Stimulated activated CD4-positive, alpha-beta T cell treated with anti-CD3 and anti-CD28 coated beads, Interleukin-4, amount 100 ng/mL, for 4 hours (primary cell): ENCODE measurements at places on chromosomes 16 and 17.
A peak's percentile ranks its signal among the peaks of the same experiment; 100 is the strongest.

GRCh38 chr17:17050346-17051345 is 8.4 kb downstream of the MPRIP start:
- DNase-seq, result no peak

- no peak for DNase-seq
Observed at GRCh38 chr17:44396946-44397345, 7.5 kb upstream of the ITGA2B start.

DNA sequence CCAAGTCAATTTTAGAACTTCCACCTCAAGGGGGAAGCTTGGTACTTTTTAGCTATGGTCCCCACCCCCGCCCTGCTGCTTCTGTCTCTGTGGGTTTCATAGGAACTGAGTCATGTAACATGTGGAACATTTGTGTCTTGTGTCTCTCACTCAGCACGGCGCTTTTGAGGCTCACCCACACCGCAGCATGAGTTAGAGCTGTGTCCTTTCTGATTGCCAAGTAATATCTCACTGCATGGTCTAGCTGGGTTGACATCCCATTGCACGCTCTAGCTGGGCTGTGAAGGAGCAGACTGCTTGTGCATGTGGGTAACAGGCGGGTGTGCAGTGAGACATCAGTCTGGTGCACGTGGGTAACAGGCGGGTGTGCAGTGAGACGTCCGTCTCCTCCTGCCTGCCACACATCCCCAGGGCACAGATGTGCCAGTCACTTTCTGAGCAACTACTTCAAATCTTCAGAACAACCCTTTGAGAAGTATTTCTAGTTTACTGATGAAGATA is 26.4 kb upstream of the SLC7A5 start:
- peak; percentile 69 for DNase-seq

- no peak for DNase-seq
Observed at GRCh38 chr16:4373909-4374742, 2.5 kb downstream of the VASN start.
